ENCODE measurements at places on chromosomes 2 and 18. TPM values are rescaled to one million over a fixed set of nuclear protein-coding genes. Genes with fewer than 3 reads are reported as not detected.
A peak's percentile ranks its signal among the peaks of the same experiment; 100 is the strongest.

The FKBP1B gene
- 1.0 TPM for total RNA-seq

The TMEM198 gene
- total RNA-seq = 0.69 TPM

The IL1F10 gene
- not detected for total RNA-seq

The IL18R1 gene
- 19.2 TPM for total RNA-seq

The RNU2-63P gene
- 1.9 TPM for total RNA-seq

The FBXO48 gene
- 3.7 TPM for total RNA-seq

DNA sequence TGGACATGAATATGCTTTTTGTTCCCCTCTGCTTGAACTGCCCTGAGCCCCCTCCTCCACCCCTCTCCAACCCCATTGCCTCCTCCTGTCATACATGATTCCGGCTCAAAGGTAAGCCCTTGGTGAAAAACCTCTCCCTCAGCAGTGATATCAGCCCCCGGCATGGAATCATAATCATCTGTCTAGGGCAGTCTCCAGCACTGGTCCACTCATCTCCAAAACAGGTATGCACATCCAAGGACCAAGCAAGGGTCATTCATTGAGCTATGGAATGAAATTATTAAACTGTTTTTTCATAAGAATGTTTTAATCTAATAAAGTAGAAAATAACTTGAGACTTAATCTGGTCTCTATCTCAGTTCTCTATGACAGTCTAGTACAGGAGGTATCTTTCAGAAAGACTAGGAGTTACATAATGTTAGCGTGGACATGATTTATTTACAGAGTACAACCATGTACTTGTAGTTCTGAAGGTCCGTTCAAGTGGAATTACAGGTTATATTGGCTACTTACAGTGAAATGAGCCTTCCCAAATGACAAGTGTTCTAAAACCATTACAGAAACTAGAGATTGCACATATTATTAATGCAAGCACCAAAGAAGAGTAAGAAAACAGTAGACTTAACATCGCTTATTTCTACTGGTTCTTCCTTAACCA lies 75.2 kb downstream of the ACVR1 start:
- H3K4me1 ChIP-seq = no peaks in the 10 kb centered on the region
- H3K36me3 ChIP-seq = peaks cover 20% of the 10 kb centered on the region
- H3K27me3 ChIP-seq = no peaks in the 10 kb centered on the region
- no peak overlapping the region for H3K27ac ChIP-seq

GRCh38 chr2:52264488-52264887 lies 1232.6 kb upstream of the NRXN1 start:
- no peak overlapping the region for H3K27ac ChIP-seq
- H3K27me3 ChIP-seq = no peaks in the 10 kb centered on the region
- no peaks in the 10 kb centered on the region for H3K4me1 ChIP-seq
- no peak for DNase-seq

GRCh38 chr2:109381327-109381820 lies 232.4 kb downstream of the SEPTIN10 start:
- no peaks in the 10 kb centered on the region for H3K36me3 ChIP-seq
- no peak overlapping the region for H3K27ac ChIP-seq
- no peak for DNase-seq
- H3K4me1 ChIP-seq = no peaks in the 10 kb centered on the region
- no peak overlapping the region for H3K4me3 ChIP-seq

GRCh38 chr2:118665784-118666529 lies 181.5 kb downstream of the EN1 start:
- no peaks in the 10 kb centered on the region for H3K4me1 ChIP-seq
- H3K36me3 ChIP-seq = no peaks in the 10 kb centered on the region
- H3K4me3 ChIP-seq = no peak overlapping the region
- no peak overlapping the region for H3K27ac ChIP-seq

DNA sequence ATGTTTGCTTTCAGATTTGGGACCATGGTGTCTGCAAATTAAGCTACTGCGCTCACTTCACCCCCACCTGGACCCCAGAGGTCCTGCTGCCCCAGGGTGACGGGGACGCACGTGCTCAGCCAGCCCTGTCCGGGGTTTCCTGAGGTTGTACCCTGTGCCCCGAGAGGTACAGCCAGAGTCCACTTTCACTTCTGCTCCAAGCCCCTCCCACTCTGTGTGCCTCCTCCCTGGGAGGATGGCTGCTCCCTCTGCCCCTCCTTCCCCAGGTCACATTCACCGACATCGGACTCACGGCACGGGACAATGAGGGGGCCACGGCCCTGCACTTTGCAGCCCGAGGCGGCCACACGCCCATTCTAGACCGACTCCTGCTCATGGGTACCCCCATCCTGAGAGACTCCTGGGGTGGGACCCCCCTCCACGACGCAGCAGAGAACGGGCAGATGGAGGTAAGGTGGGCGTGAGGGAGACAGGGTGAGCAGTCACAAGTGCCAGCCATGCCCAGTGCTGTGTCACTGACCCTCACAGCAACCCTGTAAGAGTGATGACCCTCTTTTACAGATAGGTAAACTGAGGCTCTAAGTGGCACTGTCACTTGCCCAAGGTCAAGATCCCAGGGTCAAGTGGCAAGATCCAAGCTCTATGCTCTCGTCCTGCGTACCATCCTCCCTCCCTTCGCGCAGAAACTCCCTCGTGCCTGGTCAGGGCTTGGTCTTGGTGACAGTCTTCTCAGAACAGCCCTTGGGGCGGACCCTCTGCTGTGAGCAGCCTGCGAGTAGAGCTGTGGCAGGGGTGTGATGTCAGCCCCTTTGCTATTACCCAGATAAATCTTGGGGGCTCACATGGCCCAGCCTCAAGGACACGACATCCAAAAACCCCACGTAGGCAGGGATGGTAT lies 7.6 kb downstream of the ESPNL start:
- H3K4me3 ChIP-seq = no peak overlapping the region
- no peaks in the 10 kb centered on the region for H3K27me3 ChIP-seq
- H3K27ac ChIP-seq = no peak overlapping the region
- H3K36me3 ChIP-seq = no peaks in the 10 kb centered on the region
- DNase-seq = no peak

GRCh38 chr2:23480957-23481797 lies 96.2 kb downstream of the KLHL29 start:
- H3K27me3 ChIP-seq = peaks cover 9% of the 10 kb centered on the region
- H3K4me3 ChIP-seq = no peak overlapping the region
- no peaks in the 10 kb centered on the region for H3K4me1 ChIP-seq
- DNase-seq = no peak

DNA sequence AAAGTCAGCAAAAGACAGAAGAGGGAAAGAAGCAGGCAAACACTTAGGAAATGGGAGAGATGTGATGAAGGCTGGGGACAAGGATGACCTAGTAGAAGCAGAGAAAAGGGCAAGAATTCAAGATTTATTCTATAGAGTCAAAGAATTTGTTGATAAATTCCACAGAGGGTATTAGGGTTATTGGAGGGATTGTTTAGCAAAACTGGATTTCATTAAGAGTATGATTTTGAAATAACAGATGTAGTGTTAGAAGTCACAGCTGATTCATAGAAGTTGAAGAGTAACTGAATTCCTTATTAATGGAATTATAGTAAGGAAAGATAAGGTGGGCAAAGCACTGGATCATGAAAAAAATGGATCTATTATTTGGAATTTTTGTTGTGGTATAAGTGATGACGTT lies 48.6 kb downstream of the CEP192 start:
- peaks cover 72% of the 10 kb centered on the region for H3K36me3 ChIP-seq
- no peak overlapping the region for H3K4me3 ChIP-seq
- no peak for DNase-seq

GRCh38 chr18:58205443-58206160 lies 161.6 kb downstream of the NEDD4L start:
- H3K27ac ChIP-seq = no peak overlapping the region
- H3K4me1 ChIP-seq = peaks cover 3% of the 10 kb centered on the region
- no peaks in the 10 kb centered on the region for H3K36me3 ChIP-seq
- peaks cover 7% of the 10 kb centered on the region for H3K27me3 ChIP-seq

DNA sequence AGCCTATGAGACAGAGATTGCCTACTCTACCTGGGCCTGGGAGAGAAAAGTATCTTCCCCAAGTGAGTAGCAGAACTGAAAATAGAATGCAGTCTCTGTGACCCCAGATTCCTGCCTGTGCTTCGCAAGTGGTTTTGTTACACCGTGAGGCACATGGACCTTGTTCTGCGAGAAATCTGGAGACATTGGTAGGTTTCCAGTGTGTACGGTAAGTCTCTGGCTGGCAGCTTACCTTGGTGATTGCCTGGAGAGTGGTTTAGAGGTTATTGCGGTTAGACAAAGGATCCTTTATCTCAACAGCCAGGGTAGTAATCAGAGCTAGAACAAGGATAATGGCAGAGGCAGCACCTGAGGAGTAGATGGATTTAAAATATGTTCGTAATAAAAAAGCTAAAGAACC lies 606.0 kb upstream of the GCFC2 start:
- H3K27me3 ChIP-seq = no peaks in the 10 kb centered on the region
- no peaks in the 10 kb centered on the region for H3K4me1 ChIP-seq
- no peaks in the 10 kb centered on the region for H3K36me3 ChIP-seq
- H3K4me3 ChIP-seq = no peak overlapping the region

GRCh38 chr2:120498121-120498520 lies 152.2 kb downstream of the INHBB start:
- DNase-seq = no peak
- peaks cover 2% of the 10 kb centered on the region for H3K27me3 ChIP-seq
- H3K4me1 ChIP-seq = no peaks in the 10 kb centered on the region
- H3K36me3 ChIP-seq = no peaks in the 10 kb centered on the region

DNA sequence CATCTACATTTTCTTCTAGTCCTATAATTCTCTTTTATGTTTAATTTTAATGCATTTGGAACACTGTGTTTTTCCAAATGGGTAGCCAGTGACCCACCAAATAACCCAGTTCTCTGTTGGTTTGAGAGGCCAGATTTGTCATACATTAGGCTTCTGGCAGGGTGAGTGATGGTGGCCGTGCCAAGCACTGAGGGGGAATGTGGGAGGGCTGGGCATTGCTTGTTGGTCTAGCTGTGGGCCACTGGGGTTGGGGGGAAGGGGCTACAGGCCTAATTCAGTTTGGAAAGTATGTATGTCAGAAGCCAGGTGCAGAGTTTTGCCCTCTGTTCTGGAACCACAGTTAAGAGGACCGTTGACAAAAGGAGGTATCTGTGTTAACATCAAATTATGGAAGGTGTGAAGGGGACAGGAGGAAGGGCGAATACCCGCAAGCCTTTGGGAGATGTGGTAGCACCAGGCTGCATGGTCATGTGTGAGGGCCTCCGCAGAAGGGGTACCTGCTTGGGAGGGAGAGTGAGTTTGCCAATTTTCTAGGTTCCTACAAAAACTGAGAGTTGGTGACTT lies 38.1 kb upstream of the SCLY start:
- H3K27ac ChIP-seq = no peak overlapping the region
- H3K4me3 ChIP-seq = no peak overlapping the region
- no peak for DNase-seq
- H3K36me3 ChIP-seq = peaks cover 44% of the 10 kb centered on the region
- no peaks in the 10 kb centered on the region for H3K27me3 ChIP-seq

- H3K4me3 ChIP-seq = no peak overlapping the region
- no peak overlapping the region for H3K27ac ChIP-seq
- H3K27me3 ChIP-seq = peaks cover 4% of the 10 kb centered on the region
- no peak for DNase-seq
Measured at GRCh38 chr2:157185476-157186227, 71.9 kb upstream of the GALNT5 start.

- H3K4me3 ChIP-seq = no peak overlapping the region
- H3K36me3 ChIP-seq = no peaks in the 10 kb centered on the region
- DNase-seq = no peak
- no peak overlapping the region for H3K27ac ChIP-seq
- H3K4me1 ChIP-seq = no peaks in the 10 kb centered on the region
- no peaks in the 10 kb centered on the region for H3K27me3 ChIP-seq
Measured at GRCh38 chr2:72077702-72078169, 69.9 kb downstream of the CYP26B1 start.

- no peak overlapping the region for H3K27ac ChIP-seq
- no peaks in the 10 kb centered on the region for H3K36me3 ChIP-seq
Measured at GRCh38 chr2:128457006-128457604, 138.4 kb upstream of the HS6ST1 start.

DNA sequence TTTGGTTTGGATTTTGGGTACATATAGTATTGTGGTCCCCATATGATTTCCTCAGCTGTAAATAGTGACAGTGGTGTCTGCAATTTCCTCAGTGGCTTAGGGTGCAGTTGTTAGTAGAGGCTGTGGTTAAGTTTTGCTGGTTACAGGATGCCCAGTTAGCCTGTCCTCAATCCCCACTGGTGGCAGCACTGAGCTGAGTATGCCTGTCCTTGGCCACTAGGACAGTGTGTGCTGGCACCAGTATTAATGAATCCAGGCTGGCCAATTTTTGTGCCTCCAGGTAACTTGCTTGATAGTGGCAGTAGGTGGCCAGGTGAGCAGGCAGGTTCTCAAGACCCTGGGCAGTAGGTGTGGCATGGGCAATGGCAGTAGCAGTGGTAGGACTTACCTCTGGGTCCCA lies 973.1 kb downstream of the TMEM182 start:
- H3K27ac ChIP-seq = no peak overlapping the region
- DNase-seq = no peak
- H3K36me3 ChIP-seq = no peaks in the 10 kb centered on the region
- H3K27me3 ChIP-seq = no peaks in the 10 kb centered on the region

DNA sequence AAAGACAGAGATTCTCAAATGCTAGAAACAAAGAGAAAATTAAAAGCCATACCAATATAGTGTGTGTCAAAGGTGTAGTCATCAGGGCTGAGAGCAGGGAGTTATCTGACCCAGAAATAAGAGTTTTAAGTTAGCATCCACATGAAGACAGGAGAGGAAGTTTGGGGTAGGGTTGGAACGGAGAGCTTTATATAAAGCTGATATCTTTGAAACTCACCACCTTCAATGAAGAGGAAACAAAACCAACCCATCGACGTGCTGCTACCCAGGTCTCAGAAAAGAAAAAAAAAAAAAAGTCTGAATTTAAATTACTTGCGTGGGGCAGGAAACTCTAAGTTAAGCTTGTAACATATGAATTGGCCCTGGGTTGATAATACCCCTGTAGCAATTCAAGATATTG lies 42.4 kb downstream of the ARL4C start:
- H3K36me3 ChIP-seq = peaks cover 85% of the 10 kb centered on the region
- H3K4me3 ChIP-seq = peak overlapping the region; percentile 85
- peak overlapping the region; percentile 93 for H3K27ac ChIP-seq
- H3K4me1 ChIP-seq = peaks cover 80% of the 10 kb centered on the region
- peaks cover 2% of the 10 kb centered on the region for H3K27me3 ChIP-seq

GRCh38 chr2:139424101-139424500 lies 643.9 kb upstream of the NXPH2 start:
- H3K36me3 ChIP-seq = no peaks in the 10 kb centered on the region
- H3K27ac ChIP-seq = no peak overlapping the region
- no peaks in the 10 kb centered on the region for H3K4me1 ChIP-seq
- no peak overlapping the region for H3K4me3 ChIP-seq

GRCh38 chr2:32760628-32761027 lies 132.8 kb downstream of the TTC27 start:
- no peak for DNase-seq
- no peak overlapping the region for H3K4me3 ChIP-seq
- H3K4me1 ChIP-seq = peaks cover 25% of the 10 kb centered on the region
- no peaks in the 10 kb centered on the region for H3K27me3 ChIP-seq

GRCh38 chr18:39611381-39612100 lies 2045.9 kb upstream of the CELF4 start:
- no peak overlapping the region for H3K4me3 ChIP-seq
- H3K4me1 ChIP-seq = no peaks in the 10 kb centered on the region
- no peak overlapping the region for H3K27ac ChIP-seq
- no peak for DNase-seq
- no peaks in the 10 kb centered on the region for H3K27me3 ChIP-seq

GRCh38 chr2:132623096-132623839 lies 46.7 kb downstream of the LYPD1 start:
- H3K4me3 ChIP-seq = no peak overlapping the region
- H3K36me3 ChIP-seq = no peaks in the 10 kb centered on the region
- H3K27me3 ChIP-seq = no peaks in the 10 kb centered on the region
